NCI-H69 (cell line): ENCODE measurements at places on chromosomes 5 and 9.

GRCh38 chr9:114880291-114880745 lies 50.1 kb downstream of the TNFSF8 start:
- DNase-seq: no peak

DNA sequence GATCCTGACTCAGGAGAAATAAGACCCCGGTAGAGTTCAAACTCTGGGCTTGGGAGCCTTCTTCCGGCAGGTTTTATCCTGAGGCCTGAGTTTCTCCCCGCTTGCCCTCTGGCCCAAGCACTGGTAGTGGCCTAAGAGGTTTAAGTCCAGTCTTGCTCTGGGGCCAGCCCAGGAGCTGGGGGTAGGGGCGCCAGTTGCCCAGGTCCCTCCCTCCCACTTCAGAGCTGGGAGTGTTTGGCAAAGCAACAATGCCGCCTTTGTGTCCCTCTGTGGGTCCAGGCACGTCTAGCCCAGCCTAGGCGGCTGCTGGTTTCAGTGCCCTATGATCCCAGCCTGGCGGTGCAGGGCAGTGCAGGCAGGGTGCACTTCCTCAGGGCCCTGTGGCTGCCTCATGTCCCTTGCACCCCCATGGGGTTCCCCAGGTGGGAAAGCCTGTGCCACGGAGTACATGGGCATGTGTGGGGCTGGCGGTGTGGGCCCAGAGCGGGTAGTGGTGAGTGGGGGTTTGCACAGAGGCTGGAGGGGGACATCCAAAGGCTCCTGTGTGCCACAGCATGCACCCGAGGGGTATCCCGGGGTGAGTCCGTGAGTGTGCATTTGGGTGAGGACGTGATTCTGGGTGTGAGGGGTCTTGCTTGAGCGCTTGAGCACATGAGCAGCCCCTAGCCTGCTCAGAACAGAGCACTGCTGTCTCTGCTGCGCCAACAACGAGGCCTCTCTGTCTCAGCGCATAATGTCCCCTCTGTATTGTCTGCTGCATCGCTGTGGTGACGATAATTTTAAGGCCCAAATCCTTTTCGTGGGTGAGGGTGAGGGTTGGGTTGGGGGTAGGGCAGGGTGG lies 61.7 kb upstream of the PSD2 start:
- DNase-seq: no peak

- DNase-seq: peak; percentile 41
Observed at GRCh38 chr5:157718519-157718918, 12.7 kb upstream of the THG1L start.

- no peak for DNase-seq
Observed at GRCh38 chr9:133986061-133986460, 6.1 kb downstream of the VAV2 start.

DNA sequence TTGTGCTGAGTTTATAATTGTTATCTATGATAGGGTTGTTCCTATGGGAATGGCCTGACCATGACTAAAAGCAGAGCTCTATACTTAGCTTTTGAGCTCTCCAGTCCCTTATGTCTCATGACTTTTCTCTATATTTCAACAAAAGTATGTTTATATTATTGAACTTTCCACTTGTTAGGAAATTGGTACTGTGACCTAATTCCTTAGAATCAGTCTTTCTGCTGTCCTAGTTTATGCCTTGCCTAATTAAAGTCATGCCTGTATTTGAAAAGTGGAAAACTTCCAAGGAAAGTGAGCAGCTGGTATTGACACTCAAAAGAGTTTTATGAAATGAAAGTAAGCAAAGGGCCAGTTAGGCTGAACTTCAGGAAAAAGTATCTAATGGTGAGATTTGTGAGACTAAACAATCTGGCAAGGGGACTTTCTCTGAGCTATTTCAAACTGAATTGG lies 68.6 kb downstream of the XRCC4 start:
- no peak for DNase-seq

- no peak for DNase-seq
Observed at GRCh38 chr5:126192226-126192625, 231.0 kb upstream of the GRAMD2B start.

- DNase-seq: peak; percentile 31
Observed at GRCh38 chr5:81726297-81726696, 24.6 kb downstream of the SSBP2 start.

GRCh38 chr5:36502608-36503007 lies 103.8 kb upstream of the SLC1A3 start:
- no peak for DNase-seq

- peak; percentile 93 for DNase-seq
Observed at GRCh38 chr5:88509403-88509802, 240.8 kb upstream of the TMEM161B start.

DNA sequence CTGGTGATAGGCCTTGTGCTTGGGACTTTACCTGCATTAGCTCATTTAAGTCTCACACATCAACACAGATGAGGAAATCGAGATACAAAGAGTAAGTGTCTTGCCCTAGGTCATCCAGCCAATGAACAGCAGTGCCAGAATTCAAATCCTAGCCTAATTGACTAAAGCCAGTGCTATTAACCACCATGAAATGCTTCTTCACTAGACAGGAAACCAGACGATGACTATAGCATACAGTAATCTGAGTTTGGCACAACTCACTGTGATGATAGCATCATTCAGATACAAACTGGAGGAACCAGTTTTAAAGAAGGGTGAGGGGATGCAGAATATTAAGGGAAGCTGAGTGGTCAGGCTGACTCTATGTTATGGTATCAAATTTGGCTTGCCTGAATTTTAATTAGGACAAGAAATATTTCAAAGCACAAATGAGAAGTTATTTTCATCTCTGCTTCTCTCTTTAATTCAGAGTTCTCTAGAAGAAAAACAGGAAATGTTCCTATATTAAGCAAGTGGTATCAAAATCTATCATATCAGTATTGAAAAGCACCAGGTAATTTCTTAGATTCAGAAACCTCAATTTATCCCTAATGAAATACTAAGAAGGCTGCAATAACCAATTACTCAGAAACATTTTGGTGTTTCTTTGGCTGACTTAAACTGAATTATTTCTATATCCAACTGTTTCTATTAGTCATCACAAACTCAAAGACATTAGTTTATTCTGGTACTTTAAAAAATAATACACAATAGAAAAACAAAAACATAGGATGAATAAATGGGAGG lies 147.0 kb upstream of the RASA1 start:
- no peak for DNase-seq

- no peak for DNase-seq
Observed at GRCh38 chr9:35863583-35863982, 6.6 kb downstream of the OR13J1 start.

DNA sequence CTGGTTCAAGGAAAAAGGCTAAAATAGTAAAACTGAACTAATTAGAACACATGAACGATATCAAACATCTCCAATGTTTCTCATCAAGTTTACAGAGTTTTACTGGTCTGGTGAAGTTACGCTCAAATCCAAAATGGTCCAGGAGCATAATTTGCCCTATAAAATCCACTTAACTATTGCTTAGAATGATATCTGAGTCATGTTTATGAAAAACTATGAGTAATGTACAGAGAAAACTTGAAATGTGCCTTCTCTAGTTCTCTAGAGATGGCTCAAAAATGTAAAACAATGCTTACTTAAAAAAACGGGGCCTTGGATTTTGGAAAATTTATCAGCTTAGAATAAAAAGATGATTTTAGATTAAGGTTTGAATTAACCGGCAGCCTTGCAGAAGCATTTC lies 108.1 kb downstream of the FBXW11 start:
- no peak for DNase-seq

DNA sequence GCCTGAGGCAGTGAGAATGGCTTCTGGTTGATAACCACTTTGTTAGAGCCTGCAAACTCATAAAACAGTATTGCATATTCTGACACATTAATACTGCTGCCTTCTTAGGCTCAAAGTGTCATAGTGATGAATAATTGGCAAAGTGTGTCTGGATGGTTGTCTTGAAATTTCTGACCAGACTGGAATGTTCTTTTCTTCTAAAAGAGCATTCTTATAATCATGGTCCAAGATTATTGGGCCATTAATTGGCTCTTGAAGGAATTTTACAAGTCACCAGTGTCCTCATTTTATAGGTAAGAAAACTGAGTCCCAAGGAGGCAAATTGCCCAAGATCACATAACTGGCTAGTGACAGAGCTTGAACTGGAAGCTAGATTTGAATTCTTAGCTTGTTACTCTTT lies 111.7 kb downstream of the PCSK1 start:
- no peak for DNase-seq

DNA sequence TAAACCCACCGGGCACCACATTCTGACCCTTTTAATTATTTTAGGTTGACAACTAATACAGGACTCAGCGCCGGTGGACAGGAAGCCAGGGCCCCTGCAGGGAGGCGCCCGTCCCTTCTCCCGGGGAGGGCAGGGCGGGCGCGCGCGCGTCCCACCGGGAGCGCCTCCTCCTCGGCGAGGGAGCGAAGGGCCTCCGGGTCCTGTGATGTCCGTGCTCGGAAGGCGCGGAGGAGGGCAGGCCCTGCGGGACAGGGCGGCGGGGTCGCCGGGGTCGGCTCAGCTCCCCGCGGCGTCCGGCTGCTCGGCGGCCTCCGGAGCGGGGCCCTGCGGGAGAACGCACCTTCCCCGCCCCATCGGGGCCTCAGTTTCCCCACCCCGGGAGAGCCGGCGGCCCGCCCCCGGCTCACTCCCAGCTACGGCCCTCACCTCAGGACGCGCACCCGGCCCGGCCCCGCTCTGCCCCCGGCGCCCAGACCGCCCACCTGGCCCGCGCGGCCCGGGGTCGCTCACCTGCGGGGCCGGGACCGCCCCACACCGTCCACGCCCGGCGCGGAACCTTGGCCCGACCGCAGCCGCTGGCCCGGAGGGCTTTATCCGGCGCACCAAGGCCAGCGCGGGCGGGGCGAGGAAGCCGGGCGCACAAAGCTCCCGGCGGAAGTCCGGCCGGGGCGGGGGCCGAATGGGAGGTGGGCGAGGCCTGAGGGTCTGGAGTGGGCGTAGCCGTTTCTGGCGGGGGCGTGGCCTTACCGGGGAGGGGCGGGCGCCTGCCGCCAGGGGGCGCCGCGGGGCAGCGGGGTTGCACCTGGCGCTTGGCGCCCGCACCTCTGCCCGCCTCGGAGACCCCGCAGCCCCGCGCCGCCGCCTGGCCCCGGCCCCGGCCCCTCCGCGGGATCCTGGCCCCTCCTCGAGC lies at the start of the genes EXD3 and NOXA1:
TSS of gene EXD3 (minus strand) at position 559 of the 910 bp plus-strand sequence. CDS start 27,805 bp downstream, outside the sequence.
TSS of gene NOXA1 (plus strand) at position 790 of the 910 bp plus-strand sequence. CDS start 137 bp downstream, outside the sequence.
- DNase-seq: peak; percentile 98

- DNase-seq: peak; percentile 65
Observed at GRCh38 chr9:135095470-135096407, 8.3 kb downstream of the OLFM1 start.

DNA sequence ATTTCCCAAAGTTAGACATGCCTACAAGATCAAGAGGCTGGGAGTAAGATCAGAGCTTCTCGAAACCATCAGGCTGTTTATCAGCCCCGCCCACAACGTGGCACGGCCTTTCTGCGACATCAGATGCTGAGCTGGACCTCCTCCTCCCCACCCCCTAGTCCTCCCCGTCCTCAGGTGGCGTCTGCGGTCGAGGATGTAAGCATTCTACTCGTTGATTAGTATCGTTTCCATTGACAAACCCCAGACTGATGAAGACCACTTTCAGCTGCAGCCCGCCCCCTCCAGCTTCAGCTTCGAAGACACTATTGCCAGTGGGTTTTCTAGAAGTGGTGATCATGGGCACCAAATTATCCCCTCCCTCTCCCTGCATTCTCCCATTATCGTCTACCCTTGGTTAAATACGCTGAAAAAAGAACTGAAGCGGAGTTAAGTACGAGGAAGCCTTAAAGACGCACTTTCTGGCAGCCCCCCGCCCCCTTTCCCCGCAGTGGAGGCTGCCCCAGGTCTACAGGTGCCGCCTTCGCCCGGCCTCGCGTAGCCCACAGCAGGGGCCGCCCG lies 1.1 kb downstream of the PPIC start:
- peak; percentile 79 for DNase-seq

- peak; percentile 21 for DNase-seq
Observed at GRCh38 chr5:126066836-126067235, 356.4 kb upstream of the GRAMD2B start.

GRCh38 chr9:6965566-6965965 lies 207.8 kb downstream of the KDM4C start:
- DNase-seq: no peak

- no peak for DNase-seq
Observed at GRCh38 chr9:38059233-38059936, 9.6 kb downstream of the SHB start.

GRCh38 chr9:82777366-82777765 lies 285.6 kb downstream of the RASEF start:
- no peak for DNase-seq

DNA sequence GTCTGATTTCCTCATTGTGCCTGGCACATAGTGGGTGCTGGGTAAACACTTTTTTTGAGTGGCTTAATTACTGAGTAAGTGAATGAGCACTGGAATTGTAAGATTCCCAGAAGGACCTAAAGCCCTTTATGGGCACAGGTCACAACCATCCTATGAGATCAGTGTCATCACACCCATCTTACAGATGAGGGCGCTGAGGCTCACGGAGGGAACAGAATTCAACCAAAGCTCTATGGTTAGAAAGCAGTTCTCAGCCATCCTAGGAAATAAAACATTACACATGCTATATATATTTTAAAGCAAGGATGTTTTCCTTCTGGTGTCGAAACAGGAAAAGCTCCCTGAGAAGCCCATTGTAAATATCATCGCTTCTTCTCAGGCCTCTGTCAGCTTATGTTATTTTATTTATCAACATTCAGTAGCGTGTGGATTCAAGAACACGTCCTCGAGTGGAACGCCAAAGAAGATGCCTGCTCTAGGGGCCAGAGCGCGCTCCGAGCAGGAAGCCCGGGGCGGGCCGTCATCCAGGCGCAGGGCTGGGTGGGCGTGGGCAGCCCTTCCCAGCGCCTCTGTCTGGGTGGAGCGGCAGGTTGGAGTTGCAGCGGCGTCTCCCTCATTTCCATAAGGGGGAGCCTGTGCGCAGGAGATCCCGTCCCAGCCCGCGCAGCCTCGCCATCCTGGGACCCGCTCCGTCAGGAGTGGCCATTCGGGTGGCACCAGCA lies 155.8 kb upstream of the SMIM23 start:
- DNase-seq: peak; percentile 75

DNA sequence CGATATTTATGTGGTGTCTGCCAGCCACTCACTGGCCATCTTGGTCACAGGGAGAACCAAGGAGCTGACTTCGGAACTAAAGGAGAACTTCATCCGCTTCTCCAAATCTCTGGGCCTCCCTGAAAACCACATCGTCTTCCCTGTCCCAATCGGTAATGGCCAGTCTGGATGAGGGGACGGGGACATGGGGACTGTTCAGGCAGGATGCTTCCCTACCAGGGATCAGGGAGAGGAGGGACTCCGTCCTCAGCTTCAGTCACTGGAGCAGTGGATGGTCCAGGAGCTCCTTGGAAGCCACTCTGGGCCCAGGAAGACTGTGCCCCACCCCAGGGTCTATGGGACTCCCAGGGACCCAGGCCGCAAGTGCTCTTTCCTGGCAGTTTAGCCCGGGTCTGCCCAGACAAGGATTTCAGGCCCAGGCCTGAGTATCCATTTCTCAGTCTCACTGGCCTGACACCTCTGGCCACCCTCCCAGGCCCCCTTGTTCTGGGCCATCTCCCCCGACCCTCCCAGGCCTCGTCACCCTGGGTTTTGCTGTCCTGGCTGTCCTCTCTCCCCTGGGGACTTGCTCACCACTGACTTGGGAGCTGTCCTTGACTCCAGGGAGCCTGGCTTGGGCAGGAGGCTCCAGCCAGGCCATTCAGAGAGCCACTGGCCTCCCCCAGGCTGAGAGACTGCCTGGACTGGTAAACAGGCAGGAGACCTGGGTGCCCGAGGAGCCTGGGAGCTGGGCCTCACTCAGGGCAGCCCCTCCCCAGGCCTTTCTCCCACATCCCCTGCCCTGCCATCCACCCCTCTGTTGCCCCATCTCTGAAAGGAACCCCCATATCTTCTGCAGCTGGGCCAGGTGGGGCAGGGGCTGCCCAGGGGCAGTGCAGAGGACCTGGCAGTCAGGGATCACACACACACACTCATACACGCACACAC lies 3.1 kb downstream of the LCN2 start:
- DNase-seq: no peak

GRCh38 chr9:18327121-18327520 lies 146.8 kb upstream of the ADAMTSL1 start:
- no peak for DNase-seq
